Karpas-422 (cell line): ENCODE measurements at places on chromosomes 12 and 14. TPM values are rescaled to one million over a fixed set of nuclear protein-coding genes. Genes with fewer than 3 reads are reported as not detected.

GRCh38 chr14:50260511-50260910 lies 29.1 kb upstream of the SOS2 start:
- H3K27ac ChIP-seq = no peak overlapping the region
- H3K27me3 ChIP-seq = no peaks in the 10 kb centered on the region
- H3K4me3 ChIP-seq = no peak overlapping the region
- no peaks in the 10 kb centered on the region for H3K4me1 ChIP-seq

- DNase-seq = no peak
- no peak overlapping the region for H3K4me3 ChIP-seq
- no peaks in the 10 kb centered on the region for H3K27me3 ChIP-seq
- H3K36me3 ChIP-seq = no peaks in the 10 kb centered on the region
Observed at GRCh38 chr12:67617629-67618028, 30.9 kb upstream of the DYRK2 start.

- H3K27me3 ChIP-seq = no peaks in the 10 kb centered on the region
- H3K4me3 ChIP-seq = no peak overlapping the region
- no peak for DNase-seq
- H3K36me3 ChIP-seq = no peaks in the 10 kb centered on the region
- no peaks in the 10 kb centered on the region; the same call in 1 of the 2 replicates for H3K4me1 ChIP-seq
Observed at GRCh38 chr12:93018610-93019009, 89.5 kb upstream of the EEA1 start.

DNA sequence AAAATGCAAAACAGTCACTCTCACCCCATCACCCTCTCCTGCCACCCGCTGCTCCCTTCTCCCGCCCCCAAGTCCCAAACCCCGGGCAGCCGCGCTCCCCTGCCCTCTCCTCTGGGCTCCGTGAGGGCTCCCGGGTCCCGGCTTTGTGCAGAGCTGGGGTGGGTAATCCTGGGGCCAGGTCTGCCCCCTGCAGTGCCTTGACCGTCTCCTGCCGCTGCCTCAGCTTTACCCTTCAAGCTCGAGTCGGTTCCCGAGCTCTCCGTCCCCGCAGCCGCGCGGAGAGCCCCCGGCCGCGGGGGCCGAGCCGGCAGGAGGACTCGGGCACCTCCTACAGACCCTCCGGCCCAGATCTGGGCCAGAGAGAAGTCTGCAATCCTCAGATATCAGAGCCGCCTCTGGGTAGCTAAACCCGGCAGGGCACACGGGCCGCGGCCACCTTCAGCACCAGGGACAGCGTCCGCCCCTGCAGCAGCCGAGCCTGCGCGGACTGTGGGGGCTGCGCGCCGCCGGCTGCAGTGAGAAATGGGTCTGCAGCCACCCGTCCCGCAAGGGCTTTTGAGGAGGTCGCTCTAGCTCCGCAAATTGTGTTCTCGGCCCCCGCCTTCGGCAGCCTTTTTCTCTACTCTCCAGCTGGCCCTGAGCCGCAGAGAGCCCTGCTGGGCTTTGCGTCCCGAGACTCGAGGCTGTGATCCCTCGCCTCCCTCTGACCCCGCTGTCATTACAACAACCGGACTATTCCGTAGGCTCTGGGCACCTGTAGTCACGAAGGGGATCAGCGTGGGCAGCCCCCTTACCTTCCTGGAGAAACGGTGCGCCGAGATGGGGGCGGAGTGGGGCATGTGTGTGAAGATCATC lies 1.2 kb downstream of the PRMT8 start:
- no peak overlapping the region for H3K27ac ChIP-seq
- no peaks in the 10 kb centered on the region for H3K4me1 ChIP-seq
- H3K27me3 ChIP-seq = no peaks in the 10 kb centered on the region

- H3K4me1 ChIP-seq = peaks cover 37% of the 10 kb centered on the region
- no peaks in the 10 kb centered on the region for H3K27me3 ChIP-seq
- H3K4me3 ChIP-seq = no peak overlapping the region
Observed at GRCh38 chr14:64296561-64296960, 2.4 kb upstream of the ESR2 start.

- no peak overlapping the region for H3K27ac ChIP-seq
- no peaks in the 10 kb centered on the region for H3K27me3 ChIP-seq
- peak; percentile 63 for DNase-seq
- H3K4me3 ChIP-seq = no peak overlapping the region
- H3K4me1 ChIP-seq = peaks cover 13% of the 10 kb centered on the region
Observed at GRCh38 chr12:71503579-71504391, 64.2 kb downstream of the LGR5 start.

GRCh38 chr12:107277855-107278254 lies 184.5 kb upstream of the CRY1 start:
- H3K4me1 ChIP-seq = no peaks in the 10 kb centered on the region
- H3K27me3 ChIP-seq = no peaks in the 10 kb centered on the region

- DNase-seq = no peak
- H3K27ac ChIP-seq = no peak overlapping the region
- no peaks in the 10 kb centered on the region for H3K4me1 ChIP-seq
- no peak overlapping the region for H3K4me3 ChIP-seq
- H3K36me3 ChIP-seq = no peaks in the 10 kb centered on the region
Observed at GRCh38 chr12:34287986-34288962, 266.0 kb downstream of the ALG10 start.

GRCh38 chr14:76250302-76250701 lies 98.6 kb downstream of the GPATCH2L start:
- no peaks in the 10 kb centered on the region for H3K27me3 ChIP-seq
- H3K4me1 ChIP-seq = no peaks in the 10 kb centered on the region
- no peaks in the 10 kb centered on the region for H3K36me3 ChIP-seq
- no peak overlapping the region for H3K4me3 ChIP-seq
- no peak for DNase-seq

DNA sequence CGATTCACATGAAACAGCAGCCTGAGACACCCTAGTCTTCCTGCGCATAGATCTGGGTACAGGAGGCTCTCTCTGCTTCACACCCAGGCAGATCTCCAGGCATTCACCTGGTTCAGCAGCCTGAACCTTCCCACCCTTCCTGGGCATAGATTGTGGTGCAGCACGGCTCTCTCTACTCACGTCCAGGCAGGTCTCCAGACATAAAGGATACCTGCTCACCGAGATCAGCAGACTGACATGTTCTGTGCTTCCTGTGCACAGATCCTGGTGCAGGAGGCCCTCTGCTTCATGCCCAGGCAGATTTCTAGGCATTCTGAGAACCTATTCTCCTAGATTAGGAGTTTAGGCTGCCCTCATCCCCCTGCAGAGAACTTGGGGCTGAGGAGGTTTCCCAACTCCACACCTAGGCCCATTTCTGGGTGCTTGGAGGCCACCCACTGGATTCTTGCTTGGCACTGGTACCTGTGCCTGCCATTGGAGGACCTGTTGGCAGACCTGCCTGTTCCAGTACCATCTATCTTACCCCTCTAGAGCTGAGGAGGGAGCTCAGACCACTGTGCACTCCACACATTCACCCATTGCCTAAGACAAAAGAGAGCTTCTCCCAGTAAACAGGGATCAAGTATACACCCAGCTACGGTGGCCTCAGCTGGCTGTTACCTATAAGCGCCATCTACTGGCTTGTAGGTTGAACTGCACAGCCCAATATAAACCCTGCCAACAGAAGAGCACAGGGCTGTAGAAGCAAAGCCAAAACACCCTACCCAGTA lies 28.0 kb upstream of the GARIN6 start:
- H3K4me3 ChIP-seq = peak overlapping the region; percentile 25; the same call in 1 of the 2 replicates
- peak overlapping the region; percentile 83 for H3K27ac ChIP-seq
- H3K4me1 ChIP-seq = peaks cover 46% of the 10 kb centered on the region
- peak; percentile 92 for DNase-seq
- no peaks in the 10 kb centered on the region for H3K27me3 ChIP-seq

DNA sequence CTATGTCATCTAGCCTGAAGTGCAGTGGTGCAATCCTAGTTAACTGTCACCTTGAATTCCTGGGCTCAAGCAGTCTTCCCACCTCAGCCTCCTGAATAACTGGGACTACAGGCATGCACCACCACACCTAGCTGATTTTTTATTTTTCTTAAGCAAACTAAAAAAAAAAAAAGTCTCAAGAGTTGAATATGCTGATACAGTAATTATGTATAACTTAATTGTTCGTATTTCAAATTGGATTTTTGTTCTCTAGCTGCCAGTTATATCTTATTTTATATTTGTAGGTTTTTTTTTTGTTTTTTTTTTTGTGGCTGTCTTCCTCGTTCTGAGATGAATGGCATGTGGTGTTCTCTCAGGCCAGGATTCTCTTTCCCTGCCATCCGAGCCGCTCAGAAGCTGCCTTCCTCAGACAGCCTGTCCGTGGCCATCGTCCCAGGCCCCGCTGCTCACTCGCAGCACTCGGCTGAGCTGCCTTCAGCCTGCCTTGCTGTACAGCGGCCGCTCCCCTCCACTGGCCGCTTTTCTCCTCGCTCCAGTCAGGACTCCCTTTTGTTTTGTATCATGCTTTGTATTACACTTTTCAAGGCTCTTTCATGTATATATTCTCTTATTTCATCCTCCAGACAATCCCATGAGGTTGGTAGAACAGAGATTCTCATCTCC lies 53.3 kb downstream of the WDR20 start:
- H3K4me3 ChIP-seq = no peak overlapping the region
- H3K27ac ChIP-seq = no peak overlapping the region
- H3K27me3 ChIP-seq = no peaks in the 10 kb centered on the region
- no peaks in the 10 kb centered on the region; the same call in 1 of the 2 replicates for H3K36me3 ChIP-seq

DNA sequence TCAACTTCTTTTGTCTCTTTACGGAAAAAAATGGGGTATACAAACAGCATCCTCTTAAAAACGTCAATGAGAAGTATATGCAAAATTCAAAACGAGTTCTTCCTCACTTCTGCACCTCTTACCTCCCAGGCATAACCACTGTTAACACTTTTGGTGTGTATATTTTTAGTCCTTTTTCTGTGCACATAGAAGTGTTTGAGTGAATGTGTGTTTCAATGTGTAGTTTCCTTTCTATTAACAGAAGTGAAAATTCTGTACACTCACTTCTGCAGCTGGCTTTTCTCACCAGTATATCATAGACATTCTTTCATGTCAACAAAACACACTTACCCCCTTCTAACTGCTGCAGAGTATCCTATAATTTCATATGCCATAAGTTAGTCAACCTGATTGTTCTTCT lies 5.4 kb downstream of the UBR7 start:
- H3K27me3 ChIP-seq = no peaks in the 10 kb centered on the region
- H3K4me3 ChIP-seq = no peak overlapping the region
- no peak for DNase-seq

DNA sequence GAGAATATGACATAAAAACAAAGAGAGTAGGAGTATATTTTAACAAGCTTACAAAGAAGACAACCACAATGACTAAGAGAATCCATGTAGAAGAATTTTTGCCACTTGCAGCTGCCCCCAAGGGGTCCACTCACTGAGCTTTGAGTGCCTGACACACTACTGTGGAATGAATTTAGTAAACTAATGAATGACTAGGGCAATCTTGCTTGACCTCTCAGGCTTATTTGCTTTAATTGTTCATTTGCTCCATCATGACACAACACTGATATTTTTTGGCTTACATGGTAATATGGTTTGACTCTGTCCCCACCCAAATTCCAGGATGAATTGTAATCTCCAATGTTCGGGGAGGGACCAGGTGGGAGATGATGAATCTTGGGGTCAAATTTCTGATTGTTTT lies 249.1 kb upstream of the FAR2 start:
- H3K27ac ChIP-seq = no peak overlapping the region
- H3K27me3 ChIP-seq = no peaks in the 10 kb centered on the region
- H3K4me3 ChIP-seq = no peak overlapping the region
- no peaks in the 10 kb centered on the region for H3K4me1 ChIP-seq

DNA sequence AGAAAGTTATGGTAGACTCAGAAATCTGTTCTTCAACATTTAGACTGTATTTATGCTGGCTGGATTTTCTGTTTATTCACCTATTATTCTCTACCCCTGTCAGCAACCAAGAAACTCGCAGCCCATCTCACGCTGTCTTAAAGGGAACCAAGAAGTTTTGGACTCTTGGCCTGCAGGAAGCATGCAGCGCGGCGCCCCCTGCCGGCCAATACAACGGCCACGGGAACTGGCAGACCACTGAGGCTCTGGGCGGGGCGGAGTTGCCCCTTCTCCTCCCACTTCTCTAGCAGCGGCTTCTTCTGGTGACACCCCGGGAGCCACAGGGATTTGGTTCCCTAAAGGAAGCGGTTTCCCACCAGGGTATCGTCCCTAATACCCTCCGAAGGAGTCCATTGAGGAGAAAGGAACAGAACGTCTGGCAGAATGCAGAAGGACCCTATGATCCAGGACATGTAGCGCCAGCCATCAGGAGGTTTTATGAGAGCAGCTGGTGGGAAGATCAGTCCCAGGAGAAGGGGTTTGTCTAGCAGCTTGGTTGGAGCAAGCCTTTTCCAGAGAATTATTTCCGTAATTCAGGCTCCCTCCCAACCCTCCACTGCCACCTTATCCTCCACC lies 21.0 kb upstream of the RNASE2 start:
- no peak overlapping the region for H3K4me3 ChIP-seq
- H3K36me3 ChIP-seq = no peaks in the 10 kb centered on the region
- no peaks in the 10 kb centered on the region for H3K27me3 ChIP-seq
- peak; percentile 93 for DNase-seq

DNA sequence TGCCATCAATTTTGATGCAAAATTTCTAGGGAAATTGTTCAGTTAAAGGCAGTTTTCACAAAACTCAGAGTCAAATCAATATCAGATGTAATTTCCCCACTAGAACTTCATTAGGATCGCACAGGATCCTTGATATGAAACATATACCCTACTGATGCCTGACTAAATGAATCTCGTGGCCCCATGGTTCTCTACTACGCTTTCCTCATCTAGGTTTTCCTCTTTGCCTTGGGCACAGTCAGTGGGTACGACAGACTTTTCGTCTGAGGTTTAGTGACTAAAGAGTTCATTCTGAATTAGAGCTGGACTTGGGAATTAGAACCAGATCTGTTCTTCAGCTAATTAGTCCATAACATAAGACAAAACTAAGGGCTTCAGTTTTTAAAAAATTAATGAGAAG lies 42.5 kb upstream of the GNPNAT1 start:
- H3K36me3 ChIP-seq = no peaks in the 10 kb centered on the region
- H3K4me1 ChIP-seq = no peaks in the 10 kb centered on the region
- H3K27me3 ChIP-seq = no peaks in the 10 kb centered on the region
- H3K27ac ChIP-seq = no peak overlapping the region

DNA sequence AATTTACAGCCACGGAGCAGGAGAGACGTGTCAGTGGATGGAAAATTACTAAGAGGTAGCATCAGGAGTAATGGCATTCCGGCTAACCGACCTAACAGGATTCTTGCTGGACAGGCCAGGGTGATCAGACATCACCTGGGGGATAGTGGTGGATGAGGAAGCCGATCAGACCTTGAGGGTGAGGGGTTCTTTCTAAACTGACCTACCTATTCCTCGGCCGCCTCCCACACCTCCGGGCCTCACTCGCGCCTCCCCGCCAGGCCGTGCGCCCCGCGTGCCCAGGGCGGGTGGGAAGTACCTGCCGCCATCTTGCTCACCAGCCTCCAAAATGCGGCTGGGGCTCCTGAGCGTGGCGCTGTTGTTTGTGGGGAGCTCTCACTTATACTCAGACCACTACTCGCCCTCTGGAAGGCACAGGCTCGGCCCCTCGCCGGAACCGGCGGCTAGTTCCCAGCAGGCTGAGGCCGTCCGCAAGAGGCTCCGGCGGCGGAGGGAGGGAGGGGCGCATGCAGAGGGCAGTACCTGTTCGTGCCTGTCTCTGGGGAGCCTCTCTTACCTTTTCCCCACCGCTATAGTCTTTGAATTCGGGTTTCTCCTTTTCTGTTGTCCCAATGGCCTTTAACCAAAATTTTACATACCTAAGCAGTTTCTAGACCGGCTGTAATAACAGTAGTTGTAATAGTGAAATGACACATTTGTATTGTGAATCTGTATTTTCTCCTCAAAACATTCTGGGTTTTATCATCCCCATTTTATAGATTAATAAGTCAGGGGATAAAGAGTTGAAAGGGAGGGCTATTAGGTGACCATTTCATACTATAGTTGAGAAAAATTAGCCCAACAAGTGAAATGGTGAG lies at the start of gene TMPRSS12:
Gene TMPRSS12 (plus strand): TSS at position 290 of the 857 bp plus-strand sequence. CDS start 39 bp downstream, at position 329.
- H3K4me1 ChIP-seq = no peaks in the 10 kb centered on the region
- no peak for DNase-seq
- no peaks in the 10 kb centered on the region for H3K27me3 ChIP-seq

Gene AMN
- 7.7 and 16.7 TPM in 2 replicates for total RNA-seq

Gene DACT1
- total RNA-seq = 0.11 TPM in 1 of 2 replicates, not detected in the other

Gene SDS
- total RNA-seq = not detected in 2 replicates

Gene SDSL
- total RNA-seq = not detected in 2 replicates

Gene IGF1
- not detected in 2 replicates for total RNA-seq

Gene CCND2
- total RNA-seq = 0.14 and 1.4 TPM in 2 replicates

Gene FAM222A
- 0.11 and 0.94 TPM in 2 replicates for total RNA-seq
